ENCODE measurements at places on chromosomes 11 and 22.

- DNase-seq: no peak
These were observed 15.1 kb downstream of the RCN1 start for GRCh38 chr11:32105871-32106560.

- DNase-seq: no peak
These were observed 57.5 kb downstream of the TIMP3 start for GRCh38 chr22:32858957-32859356.

DNA sequence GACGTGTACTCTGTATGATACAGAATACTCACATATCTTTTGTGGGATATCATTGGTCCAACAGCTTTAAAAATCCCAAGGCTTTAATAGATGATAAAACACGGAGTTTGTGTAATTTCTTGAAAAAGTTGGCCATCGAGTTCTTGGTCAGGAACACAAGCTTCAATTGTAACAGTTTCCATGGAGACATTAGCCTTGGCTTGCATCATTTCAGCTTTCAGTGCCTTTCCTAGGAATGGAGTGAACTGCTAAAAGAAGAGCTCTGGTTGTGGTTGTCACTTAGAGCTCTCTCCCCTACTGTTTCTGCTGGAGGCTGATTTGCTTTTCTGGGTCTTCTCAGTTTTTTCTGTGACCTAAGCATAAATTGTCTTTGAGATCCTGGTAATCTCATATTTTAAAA, 14.2 kb downstream of the BMAL1 start:
- no peak for DNase-seq

DNA sequence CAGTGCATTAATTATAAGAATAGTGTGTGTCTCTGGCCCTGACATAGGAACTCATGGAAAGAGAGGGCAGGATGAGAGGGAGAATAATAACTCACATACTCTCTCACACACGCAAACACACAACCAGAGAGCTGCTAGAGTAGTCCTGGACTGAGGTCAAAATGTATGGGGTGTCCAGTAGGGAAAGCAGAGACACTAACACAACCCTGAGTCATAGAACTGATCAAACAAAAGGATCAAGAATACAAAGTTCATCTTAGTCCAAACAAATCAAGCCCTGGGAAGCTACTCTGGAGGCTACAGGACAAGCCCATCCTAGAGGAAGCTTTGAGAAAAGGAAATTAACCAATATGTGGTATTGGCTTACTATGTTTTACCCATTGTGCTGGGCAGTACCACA, 178.5 kb upstream of the GUCY1A2 start:
- no peak for DNase-seq

- no peak for DNase-seq
These were observed 35.6 kb upstream of the GALNT18 start for GRCh38 chr11:11657218-11657955.

GRCh38 chr11:44130751-44131150, 35.3 kb downstream of the EXT2 start:
- DNase-seq: no peak

DNA sequence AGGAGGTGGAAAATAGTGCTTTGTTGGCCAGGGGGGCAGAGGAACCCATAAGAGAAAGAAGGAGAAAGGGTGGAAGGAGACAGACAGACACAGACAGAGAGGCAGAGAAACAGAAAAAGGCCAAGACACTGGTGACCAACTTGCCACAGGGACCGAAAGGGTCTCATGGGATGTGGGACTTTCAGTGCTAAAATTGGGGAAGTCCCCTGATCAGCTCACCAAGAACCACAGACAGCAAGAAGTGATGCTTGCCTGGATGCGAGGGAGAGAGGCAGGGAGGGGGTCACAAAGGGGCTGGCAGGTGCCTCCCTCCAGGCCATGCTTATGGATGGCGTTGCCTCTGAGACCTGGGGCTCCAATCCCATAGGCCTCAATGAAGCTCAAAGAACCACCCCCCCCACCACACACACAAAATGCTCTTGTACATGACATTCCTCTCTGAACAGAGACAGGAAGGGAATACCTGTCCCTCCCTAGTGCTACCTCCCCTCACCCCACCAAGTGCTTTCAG, 413.4 kb downstream of the MN1 start:
- no peak for DNase-seq

DNA sequence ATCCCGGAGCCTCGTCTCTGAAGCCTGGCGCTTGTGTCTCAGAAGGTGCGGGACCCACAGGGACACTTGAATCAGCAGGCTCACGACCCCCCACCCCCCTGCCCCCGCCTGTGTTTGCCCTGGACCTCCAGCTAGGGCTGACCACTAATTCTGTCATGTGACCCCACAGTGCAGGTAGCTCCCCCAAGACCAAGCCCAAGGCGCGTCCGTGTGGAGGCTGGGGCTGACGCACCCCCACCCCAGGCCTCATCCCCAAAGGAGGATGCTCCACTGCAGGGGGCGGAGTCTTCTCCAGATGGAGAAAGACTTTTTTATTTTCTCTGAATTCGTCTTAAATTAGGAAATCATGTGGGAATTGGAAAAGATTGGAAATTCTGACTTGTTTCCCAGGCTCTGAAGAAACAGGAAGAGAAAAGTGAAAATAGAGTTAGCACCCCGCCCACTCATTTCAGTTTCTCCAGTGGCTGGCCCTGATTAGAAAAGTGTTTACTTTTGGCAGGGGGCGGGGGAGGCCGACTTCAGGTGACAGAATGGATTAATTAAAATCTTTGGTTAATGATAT, 1.0 kb upstream of the RELA start:
- DNase-seq: peak; percentile 56

Data from fibroblast of skin of left biceps (primary cell).